Jurkat, Clone E6-1 (cell line): ENCODE measurements at places on chromosomes 12 and 14.

GRCh38 chr12:41903014-41903708 is 241.5 kb downstream of the GXYLT1 start:
- DNase-seq: no peak

- DNase-seq: no peak
Observed at GRCh38 chr14:104120281-104120741, 18.1 kb upstream of the KIF26A start.

- no peak for DNase-seq
Observed at GRCh38 chr14:61813096-61813606, 50.9 kb downstream of the SNAPC1 start.

DNA sequence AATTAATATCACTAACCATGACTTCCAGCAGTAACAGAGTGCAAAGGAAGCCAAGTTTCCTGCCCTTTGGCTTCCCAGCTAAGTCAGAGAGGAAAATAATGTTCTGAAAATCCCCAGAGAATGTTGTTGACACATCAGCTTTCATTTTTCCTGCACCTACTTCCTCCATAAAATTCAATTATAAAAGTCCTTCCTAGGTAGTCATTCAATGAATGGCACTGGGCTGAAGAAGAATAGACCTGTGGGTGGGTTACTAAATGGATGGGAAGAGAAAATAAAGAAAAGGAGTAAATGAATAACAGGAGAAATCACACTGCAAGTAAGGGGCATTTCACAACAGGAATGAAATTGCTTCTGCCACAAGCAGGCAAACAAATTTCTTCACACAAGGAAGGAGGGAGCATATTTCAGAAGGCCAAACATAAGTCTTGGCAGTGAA is 73.2 kb upstream of the MDM1 start:
- no peak for DNase-seq

DNA sequence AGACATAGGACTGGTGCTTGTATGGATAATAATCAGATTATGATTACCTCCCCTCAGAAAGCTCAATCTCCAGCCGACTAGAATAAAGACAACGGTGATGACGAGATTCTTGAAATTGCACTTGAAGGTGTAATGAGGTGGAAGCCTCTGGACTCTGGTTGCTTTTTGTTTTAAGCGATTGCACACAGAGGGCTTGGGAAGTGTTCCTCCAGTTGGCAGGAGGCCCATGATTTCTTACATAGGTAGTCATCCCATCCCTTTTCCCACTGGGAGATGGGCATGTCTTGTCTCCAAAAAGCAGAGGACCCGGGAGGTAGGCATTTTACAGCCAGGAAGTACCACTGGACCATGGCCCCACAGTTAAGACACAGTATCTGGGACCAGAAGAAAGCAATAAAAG is 165.7 kb upstream of the FKBP4 start:
- no peak for DNase-seq

- DNase-seq: no peak
Observed at GRCh38 chr14:34629344-34629656, 648 bp downstream of the SNX6 start.

GRCh38 chr14:60151715-60152114 is 13.5 kb downstream of the DHRS7 start:
- peak; percentile 82 for DNase-seq

DNA sequence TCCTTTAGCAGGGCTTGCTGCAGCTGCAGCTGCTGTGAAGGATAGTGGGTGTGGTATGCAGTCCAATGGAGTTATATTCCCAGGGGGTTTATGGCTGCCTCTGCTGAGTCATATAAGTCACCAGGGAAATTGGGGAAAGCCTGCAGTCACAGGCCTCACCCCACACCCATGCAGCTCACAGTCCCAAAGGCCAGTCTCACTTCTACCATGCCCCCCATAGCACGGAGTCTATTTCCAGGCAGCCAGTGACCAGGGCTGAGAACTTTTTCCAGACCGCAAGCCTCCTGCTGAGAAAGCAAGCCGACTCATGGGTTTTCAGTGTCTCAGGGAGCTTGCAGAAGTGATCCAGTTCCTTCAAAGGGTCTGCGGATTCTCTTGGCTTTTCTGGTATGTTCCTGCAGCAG is 322.4 kb upstream of the CLEC14A start:
- DNase-seq: no peak

DNA sequence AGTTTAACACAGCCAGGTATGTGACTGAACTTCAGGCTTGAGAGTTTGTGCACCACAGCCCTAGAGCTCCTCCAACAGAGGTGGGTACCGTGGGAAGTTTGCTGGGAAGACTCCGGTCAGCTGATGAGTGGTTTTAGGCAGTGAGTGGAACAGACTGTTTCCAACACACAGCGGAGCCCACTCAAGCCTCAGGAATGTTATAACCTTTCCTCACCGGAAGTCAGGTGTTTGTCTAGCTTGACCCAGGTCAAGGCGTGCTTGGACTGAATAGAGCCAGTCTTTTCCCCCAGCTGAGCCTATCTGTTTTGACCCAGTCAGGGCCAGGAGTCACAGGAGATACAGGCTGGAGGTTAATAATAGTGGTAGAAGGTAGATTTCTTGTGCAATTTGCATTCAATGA is 138.4 kb upstream of the PARP11 start:
- DNase-seq: no peak

DNA sequence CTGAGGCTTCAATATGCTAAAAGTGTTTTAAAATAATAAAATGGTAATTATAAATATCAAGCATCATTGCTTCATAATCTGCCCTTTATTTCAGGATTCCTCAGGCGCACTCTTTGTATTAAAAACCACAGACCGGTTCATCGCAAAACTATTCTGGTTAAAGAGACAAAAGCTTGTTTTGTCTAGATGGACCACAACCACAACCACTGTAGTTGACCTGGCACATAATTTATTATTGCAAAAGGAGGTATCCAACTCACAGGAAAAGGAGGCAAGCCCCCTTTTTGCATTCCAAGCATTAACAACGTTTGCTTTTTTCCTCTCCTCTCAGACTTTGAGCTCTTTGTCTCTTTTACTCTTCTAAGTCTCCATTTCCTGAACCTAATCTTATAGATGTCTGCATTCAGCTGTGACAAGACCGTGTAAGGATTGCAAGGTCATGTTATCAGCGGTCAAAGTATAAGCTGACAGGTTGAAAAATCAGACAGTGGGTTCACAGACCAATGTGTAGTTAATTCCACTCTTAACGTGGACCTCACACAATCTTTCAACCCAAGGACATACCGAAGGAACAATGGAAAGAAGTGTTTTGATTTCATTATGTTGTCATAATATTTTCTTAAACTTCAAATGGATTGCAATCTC is 1057.6 kb downstream of the GALC start:
- DNase-seq: no peak

DNA sequence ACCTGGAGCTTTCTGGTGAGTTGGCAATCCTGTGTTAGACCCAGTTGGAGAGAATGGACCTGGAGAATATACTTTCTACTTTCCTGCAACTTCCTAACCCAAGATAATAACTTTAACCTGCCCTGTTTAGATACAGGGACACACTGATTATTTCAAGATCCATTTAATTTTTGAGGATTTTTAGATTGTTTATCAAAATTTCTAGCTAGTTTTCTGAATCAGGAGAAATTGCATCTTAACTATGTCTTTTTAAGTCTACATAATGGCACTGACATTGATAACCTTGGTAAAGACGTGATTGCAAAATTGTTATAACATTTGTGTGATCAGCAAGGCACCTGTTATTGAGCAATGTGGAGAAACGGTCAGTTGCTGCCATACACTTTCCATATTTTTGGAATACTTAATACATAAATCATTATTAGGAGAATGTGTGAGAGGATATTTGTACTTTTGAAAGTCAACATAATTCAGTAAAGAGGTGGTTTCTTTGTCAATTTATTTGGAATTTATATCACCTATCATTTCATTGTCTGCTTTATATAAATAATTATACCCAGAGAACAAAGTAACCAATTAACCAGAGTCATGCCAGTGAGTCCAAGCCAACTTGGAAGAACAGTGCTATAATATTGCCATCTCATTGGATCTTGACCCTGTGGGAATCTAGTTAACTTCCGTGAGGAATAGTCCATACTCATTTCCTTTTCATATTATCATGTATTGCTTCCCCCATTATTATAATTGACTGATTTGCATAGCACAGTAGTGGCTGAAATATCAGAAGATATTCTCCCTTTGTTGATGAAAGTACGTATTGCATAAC is 28.4 kb downstream of the NFYB start:
- no peak for DNase-seq

DNA sequence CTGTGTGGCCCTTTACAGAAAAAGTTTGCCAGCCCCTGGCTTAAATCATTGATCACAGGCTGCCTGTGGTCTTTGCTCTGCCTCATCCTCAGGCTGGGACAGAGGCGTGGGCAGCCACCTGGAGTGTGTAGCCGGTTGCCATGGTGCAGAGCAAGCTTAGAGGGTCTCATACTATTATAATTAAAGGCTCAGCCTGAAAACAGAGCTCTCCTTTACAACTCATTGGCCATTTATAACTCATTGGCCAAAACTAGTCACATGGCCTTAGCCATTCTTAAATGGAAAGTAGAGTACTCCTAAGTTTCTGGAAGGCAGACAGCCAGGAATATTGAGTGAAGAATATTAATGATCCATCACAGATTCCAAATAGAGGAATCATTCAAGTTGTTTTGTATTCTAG is 3.0 kb downstream of the HSP90B1 start:
- no peak for DNase-seq

DNA sequence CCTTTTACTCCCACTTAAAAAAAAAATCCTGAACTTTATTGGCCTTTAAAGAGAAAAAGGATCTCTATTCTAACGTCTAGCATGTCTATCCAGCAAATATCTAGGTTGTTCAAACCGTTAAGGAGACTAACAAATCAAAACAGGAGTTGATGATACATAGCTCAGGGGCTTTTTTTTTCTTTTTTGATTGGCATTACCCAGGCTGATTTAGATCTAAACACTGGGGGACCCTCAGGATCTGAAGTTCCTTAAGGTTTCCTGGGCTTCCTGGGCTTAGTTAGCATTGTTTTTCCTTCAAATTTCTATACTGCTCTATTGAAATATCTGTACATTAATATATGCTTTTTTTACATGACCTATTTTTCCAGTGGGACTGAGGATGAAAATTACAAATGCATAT is 42.3 kb downstream of the EFCAB11 start:
- DNase-seq: no peak

DNA sequence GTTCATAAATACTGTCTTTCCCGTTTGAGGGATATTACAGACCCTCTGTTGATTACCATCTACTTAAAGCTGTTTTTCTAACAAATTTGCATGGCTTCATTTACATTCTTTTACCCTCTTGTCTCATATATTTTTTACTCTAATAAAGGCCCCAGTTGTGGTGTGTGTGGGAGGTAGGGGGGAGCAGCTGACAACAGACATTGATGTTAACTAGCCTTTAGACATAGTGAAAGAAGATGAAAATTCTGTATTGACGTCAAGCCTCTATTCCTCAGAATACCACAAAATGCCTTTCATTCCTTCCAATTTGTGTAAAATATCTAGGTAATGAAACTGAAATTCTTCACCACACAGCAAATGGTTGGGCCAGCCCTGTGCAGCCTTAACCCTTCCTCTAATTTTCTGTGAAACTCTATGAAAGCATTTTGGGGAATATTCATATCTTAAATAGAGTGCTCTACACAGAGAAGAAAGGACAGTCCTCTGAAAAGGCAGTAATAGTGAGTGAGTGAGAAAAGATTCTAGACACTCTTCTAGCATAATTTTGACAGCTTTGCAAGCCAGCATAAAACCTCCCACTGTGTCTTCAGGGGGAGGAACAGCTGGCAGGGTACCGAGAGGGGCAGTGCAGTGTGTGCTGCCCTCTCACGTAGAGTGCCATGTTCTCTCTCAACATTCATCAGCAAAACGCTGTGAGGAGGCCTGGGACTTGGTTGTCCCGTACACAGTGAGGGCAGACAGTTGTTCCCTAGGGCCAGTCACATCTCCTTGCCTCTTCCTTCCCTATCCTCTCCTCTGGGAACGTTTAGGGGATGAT is 20.1 kb upstream of the CERS5 start:
- no peak for DNase-seq

- no peak for DNase-seq
Observed at GRCh38 chr14:22885975-22886374, 3.0 kb downstream of the REM2 start.

DNA sequence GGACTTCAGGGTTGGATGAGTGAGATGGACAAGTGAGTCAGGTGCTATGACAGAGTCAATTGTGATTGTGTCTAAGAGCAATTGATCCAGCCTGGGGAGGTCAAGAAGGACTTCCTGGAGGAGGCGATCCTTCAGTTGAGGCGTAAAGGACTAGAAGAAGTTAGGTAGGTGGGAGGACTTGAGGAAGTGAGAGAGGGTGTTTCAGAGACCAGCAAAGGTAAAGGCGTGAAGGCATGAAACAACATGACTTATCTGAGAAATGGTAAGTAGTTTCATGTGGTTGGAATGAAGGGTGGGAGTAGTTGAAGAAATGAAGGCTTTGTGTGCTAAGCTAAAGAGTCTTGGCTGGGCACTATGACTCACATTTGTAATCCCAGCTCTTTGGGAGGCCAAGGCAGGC is 48.9 kb upstream of the PPP1CC start:
- no peak for DNase-seq

DNA sequence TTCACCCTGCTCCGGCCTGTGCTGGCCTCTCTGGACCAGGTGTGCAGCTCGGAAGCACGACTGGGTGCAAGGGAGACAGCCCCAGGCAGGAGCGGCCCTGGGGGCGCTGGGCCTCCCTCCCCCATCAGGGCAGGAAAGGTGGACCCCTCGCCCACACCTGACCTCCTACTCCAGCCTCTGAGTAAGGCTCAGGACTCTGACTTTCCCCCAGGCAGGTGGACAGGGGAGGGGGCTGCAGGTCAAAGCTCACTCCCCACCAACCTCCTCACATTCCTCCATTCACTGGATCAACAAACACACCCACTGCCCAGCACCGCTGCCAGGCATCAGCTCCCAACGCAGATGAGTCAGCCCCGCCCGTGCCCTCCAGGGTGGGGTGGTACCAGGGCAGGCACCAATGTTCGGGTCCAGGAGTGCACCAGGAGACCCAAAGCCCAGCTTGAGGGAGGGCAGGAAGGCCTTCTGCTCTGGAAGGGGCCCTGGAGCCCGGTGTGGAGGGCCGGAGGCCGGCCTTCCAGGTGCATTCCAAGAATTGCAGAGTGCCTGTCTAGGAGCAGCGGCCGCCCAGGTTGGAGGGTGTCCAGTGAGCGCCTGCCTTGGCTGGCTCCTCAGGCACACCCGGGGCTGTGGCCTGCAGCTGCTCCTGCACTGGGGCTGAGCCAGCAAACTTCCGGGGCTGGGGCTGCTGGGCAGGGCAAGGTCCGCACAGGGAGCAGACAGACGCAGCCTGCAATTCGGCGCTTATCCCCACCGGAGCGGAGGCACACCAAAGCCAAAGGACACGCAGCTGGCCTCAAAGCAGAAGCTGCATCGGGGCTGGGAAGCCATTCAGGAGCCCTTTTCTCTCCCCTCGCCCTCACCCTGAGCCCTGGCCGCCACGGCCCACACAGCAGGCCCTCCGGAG is 1.6 kb upstream of the INF2 start:
- DNase-seq: no peak

DNA sequence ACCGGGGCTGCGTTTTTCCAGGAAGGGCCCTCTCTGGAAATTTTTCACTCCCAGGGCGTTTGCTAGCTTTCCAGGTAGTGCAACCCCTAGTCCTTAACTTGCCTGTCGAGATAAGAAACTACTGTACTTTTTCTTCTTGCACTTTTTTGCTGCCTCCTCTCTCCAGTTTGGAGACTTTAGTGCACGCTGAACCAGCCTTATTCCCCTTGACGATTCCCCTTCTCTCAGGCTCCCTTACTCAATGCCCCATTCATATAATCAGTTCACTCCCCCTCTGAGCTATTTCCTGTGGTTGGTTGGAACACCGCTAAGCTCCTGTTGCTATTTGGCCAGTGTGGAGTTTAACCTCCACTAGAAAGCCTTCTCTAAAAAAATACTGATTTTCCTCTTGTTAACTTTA is 682 bp downstream of the CREBL2 start:
- peak; percentile 35 for DNase-seq

GRCh38 chr12:3752741-3753486 is at the start of gene CRACR2A:
Gene CRACR2A (minus strand): TSS chr12:3753109. CDS start chr12:3696999, 56,110 bp downstream.
- DNase-seq: peak; percentile 81
